ENCODE measurements at places on chromosomes 13 and 19. TPM values are rescaled to one million over a fixed set of nuclear protein-coding genes. Genes with fewer than 3 reads are reported as not detected.

SMIM17 gene
- not detected for total RNA-seq

GRCh38 chr19:32476032-32476350 is 70.4 kb downstream of the DPY19L3 start:
- no peak for DNase-seq

GRCh38 chr19:40192758-40193586 is 1.7 kb downstream of the MAP3K10 start:
- DNase-seq: no peak

PRR22 gene
- total RNA-seq: 2.4 TPM

COL4A1 gene
- total RNA-seq: not detected

DNA sequence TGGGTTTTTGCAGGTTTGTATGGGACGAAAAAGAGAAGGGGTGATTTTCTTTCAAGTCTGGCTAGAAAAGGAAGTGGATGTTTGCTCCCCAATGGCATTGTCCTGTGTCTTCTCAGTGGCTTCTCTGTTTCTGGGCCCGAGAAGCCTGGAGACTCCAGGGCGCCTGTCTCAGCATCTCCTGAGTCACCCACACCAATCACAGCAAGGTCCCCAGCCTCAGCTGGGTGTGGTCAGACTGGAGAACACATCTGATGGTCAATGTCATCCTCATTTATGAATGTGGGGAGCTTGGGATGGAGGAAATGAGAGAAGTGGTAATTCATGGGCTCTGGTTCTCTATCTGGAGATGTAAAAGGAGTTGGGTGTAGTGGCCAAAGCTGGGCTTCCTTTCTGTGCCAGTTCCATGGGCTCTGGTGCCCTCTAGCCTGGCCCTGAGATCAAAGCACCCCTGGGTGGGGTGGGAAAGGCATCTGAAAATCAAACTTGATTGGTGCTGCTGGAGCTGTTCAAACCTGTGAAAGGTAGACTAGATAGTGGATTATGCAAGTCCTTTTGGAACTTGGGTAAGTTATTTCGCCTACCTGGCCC is 13.4 kb downstream of the RASL11A start:
- no peak for DNase-seq

- DNase-seq: no peak
These were observed 213.3 kb downstream of the KATNAL1 start for GRCh38 chr13:30094015-30094414.

DNA sequence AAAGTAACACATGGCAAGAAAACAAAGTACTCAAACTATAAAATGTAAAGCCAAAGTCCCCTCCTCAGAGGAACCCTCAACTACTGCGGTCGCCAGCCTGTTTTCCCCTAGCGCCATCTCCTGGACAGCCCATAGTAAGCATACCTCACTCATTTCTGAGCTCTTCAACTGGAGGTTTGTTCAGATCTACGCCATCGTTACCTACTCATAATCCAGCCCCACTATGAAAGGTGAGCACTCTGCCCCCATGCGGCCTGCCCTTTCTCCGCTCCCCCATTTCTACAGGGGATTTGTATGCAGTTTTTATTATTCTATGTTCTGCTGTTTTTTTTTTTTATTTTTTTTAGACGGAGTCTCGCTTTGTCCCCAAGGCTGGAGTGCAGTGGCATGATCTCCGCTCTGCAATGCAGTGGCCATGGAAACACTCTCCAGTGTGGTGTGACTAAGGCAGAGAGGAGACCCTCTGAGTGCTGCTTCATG is 26.2 kb downstream of the OPA3 start:
- DNase-seq: peak; percentile 89

DNA sequence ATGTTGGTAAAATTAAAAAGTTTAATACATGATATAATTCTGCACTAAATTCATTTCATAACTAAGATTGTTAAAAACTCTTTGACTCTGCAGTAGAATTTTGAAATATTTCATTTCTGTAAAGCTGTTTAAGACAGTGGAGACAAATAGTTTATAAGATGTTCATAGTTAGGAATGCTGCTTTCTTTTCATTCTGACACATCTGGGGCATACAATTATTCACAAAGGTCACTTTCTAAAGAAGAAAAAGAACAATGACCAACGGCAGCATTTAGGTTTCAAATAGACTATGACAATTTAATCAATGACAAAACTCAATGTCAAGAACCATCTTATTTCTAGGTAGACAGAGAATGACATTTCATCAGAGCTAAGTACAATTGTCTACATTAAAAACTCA is 1422.1 kb downstream of the PCDH9 start:
- no peak for DNase-seq

YJEFN3 gene
- total RNA-seq: 4.3 TPM

DNA sequence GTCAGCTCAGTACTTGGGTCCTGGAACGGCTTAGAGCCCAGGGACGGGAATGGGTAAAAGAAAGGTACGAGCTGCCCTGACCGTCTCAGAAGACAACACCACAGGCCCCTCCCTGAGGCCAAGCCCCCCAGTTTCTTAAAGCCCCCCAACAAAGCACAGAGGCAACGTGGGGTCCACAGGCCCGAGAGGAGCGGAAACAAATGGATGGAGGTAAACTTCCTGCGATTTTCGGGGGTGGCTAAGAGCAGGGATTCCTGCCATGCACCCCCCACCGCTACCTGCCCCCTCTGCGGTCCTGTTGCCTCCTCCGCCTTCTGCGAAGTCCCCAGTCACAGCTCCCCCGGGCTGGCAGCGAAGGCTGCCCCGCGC is 48.2 kb downstream of the PTPRS start:
- peak; percentile 49 for DNase-seq

DNA sequence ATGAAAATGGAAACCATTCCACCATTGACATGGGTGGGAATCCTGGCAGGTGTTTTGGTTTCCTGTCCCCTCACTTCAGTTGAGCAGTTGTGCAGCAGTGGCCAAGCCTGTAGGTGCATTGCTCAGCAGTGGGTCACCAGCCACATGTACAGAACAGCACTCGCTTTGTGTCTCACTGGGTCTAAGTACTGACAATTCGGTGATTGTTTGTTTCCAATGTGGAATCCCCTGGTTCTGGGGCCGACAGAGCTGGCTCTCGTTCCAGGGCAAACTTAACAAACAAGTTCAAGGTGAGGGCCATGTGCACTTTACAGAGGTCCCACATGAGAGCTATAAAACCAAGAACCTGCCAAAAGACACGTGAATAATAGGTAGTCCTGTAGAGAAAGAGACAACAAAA is 54.1 kb upstream of the SPATA13 start:
- DNase-seq: no peak

All from natural killer cell (primary cell).